Mammary epithelial cell (primary cell): ENCODE measurements at places on chromosomes 4 and X. TPM values are rescaled to one million over a fixed set of nuclear protein-coding genes. Genes with fewer than 3 reads are reported as not detected.
A peak's percentile ranks its signal among the peaks of the same experiment; 100 is the strongest.

The NKX6-1 gene
- total RNA-seq, result not detected in 2 replicates

The TMPRSS11D gene
- not detected for total RNA-seq

The GIMD1 gene
- not detected in 2 replicates for total RNA-seq

The PDCL2 gene
- not detected for total RNA-seq

GRCh38 chrX:149040873-149041535 is 464.1 kb downstream of the IDS start:
- DNase-seq, result peak; percentile 35

- no peak for DNase-seq
These were observed 230.0 kb downstream of the SPANXN3 start for GRCh38 chrX:143287236-143287635.

DNA sequence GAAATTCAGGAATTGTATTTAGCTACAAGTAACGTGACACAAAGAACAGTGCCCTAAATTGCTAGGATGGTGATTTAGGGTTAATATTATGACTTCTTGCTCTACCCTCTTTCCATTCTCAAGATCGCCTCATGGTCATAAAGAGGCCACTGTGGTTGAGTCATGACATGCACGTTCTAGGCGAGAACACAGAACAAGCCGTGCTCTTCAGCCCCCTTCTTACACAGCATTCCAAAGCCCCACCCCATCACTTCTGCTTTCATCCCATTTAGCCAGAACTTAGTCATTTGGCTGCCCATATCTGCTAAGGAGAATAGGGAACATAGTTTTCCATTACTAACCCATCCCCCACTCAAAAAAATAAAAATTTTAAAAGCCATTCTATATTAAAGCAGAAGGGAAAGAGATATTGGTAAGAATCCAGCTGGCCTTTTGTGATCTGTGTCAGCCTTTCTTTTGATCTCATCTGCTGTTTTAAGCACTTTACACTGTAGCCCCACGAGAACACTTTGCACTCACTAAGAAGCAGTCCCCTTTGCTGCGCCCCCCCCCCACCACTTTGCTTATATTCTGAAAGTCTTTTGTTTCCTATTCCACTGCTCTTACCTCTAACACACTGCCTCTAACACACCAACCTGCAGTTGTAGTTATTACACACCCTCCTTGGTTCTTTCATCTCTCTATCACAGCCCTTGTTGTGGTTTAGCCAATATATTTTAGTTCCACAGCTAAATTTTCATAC is 28.4 kb downstream of the NPNT start:
- DNase-seq, result peak; percentile 14

GRCh38 chrX:16089086-16089485 is 34.3 kb upstream of the GRPR start:
- DNase-seq, result no peak

- DNase-seq, result no peak
These were observed 57.3 kb downstream of the PABPC4L start for GRCh38 chr4:134144337-134144736.

- peak; percentile 40 for DNase-seq
These were observed 35.3 kb downstream of the AREG start for GRCh38 chr4:74480267-74480666.
